ENCODE measurements at places on chromosomes 2 and 18.

DNA sequence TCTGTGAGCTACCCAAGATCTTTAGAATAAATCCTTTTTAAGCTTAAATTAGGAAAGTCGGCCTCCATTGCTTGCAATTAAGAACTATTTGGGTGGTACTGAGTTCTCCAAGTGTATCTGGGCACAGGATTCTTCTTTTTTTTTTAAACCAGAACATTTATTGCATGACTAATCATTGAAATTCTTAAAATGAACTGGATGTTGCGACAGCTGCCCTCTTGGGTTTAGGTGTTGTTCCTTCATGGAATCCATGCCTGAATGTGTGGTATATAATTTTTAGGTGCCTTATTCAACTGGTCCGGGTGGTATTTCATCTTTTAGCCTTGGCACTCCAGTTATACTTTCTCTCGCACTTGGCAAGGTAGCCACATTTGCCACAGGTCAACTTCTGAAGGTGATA is 14.5 kb upstream of the KCNK3 start:
- no peak for DNase-seq

DNA sequence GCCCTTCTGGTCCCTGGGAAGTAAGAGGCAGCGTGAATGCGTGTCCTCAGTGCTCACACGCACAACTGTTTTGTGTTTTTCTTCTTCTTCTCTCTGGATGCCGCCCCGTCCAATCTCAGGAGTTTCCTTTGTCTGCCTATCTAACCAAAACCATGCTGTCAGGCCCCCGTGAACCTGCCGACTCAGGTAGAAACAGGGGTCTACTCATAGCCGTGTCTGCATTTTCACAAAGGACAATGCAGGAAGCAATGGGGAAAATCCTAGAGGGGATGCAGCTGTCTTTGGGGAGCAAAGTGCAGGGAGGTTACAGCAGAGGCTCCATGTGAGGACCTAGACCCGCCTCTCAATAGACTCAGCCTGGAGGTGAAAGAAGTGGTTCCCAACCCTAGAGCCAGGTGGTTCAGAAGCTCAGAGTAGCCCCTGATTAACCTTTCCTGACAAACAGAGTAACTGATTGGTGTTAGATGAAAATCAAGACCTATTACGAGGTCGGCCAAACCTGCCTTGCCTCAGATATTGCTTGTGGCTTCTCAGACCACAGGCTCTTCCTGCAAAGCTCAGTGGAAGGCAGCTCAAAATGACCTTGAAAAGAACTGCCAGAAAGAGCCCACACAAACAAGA is 49.3 kb downstream of the CD226 start:
- peak; percentile 20 for DNase-seq

- no peak for DNase-seq
Measured at GRCh38 chr2:192122946-192123345, 71.8 kb downstream of the TMEFF2 start.

DNA sequence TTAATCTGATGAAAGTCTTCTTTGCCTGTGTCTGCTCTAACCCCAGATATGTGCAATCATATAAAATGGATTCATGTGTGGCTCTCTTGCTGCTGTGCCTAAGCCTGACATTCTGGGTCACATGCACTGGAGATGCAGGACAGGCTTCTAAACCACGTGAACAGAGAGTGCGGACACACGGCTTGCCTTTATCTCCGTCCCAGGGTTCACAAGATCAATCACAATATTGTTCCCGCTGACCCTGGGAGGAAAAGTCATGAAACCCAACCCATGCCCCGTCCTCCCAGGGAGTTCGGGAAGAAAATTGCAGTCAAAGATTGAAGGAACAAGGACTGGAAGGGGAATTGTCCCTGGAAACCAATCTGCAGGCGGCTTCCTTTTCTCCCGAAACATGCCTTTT is 74.8 kb downstream of the VAPA start:
- no peak for DNase-seq

DNA sequence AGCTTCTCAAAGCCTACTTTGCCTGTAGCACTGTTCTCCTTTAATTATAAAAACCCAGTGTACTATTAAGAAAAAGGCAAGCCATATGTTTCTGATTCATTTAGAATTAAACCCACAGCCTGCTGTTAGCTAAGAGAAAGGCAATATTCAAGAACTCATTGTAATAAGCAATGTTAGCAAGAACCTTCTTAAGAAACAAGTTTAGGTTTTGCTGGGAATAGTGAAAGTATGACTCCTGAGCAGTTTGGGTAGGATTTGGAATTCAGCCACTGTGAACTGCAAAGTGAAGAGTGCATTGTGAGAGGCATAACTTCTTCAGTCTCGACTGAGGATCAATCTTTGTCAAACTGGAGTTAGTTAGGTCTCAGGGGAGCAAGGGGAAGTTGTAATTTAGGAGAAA is 206.5 kb upstream of the NT5C1B start:
- DNase-seq, result no peak

- no peak for DNase-seq
Measured at GRCh38 chr18:59725142-59725541, 27.9 kb upstream of the CCBE1 start.

- peak; percentile 54 for DNase-seq
Measured at GRCh38 chr18:11654736-11655605, 34.1 kb upstream of the GNAL start.

- DNase-seq, result no peak
Measured at GRCh38 chr2:113105047-113105785, 22.2 kb upstream of the IL1RN start.
